ENCODE measurements at places on chromosomes 3 and 15.

DNA sequence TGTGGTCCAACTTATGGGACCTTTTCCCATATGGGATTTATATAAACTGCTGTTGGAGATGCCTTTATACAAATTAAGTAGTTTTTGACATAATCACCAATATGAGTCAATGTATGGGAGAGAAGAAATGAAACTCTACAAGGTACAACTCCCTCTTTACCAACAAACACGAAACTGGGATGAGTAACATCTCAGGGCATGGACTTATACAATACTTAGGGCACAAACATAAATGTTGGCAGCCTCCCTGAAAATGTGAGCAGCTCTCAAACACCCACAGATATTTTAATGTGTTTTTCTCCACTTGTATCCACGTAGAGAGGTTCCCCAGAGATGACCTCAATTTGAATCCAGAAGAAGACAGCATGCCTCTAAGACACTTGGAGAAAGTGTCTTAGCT lies 161.6 kb downstream of the MAGI1 start:
- peak; percentile 61 for DNase-seq

DNA sequence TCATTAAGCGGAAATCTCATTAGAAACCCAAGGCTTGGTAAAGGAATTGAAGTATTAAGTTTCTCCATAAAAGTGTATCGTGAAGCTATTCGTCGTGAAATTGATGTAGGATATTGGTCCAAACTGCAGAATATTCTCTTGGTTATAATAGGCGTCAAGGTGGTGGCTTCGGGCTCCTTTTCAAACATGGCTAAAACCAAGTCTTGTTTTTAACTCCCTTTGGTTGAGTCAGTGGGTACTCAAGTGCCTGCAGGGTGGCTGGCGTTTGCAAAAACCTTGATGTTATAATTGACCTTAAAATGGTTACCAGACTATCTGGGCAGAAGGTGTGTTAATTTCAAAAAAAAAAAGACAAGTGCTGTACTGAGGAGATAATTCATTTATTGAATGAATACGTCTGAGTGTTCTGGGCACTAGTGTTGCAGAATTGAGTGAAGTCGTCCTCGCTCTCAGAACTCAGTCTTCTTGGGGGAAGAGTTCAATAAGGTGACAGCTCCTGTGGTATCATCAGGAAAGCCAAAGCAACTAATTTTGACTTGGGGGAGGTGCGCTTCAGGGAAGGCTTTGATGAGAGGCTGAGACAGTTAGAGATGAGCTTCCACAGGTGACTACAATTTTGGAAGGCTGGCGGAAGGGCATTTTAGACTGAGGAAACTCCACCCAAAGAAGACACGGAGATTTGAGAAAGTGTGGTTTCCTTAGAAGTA lies 1.5 kb downstream of the UBE2Q2 start:
- DNase-seq = peak; percentile 15

DNA sequence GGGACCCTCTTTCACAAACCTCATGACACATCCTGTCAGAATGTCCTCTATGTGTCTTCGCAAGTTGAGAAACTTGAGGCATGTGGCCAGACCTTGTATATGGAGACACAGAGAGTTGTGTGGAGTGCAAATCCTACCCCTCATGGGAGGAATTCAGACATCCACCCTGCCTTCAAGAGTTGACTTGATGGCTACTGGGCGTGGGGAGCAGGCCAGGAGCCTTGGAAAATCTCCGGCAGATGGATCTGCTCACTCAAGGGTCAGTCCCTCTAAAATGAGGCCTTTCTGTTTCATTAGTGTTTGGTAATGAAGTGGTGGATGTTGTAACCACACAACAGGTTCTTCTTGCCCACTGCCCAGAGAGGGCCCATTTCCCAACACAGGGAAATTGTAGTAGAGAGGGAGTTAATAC lies 79.0 kb downstream of the ASB7 start:
- DNase-seq = no peak

- no peak for DNase-seq
Observed at GRCh38 chr3:47013231-47013630, 33.8 kb downstream of the NBEAL2 start.
